Choroid plexus epithelial cell (primary cell): ENCODE measurements at places on chromosomes 5 and 9.
A peak's percentile ranks its signal among the peaks of the same experiment; 100 is the strongest.

DNA sequence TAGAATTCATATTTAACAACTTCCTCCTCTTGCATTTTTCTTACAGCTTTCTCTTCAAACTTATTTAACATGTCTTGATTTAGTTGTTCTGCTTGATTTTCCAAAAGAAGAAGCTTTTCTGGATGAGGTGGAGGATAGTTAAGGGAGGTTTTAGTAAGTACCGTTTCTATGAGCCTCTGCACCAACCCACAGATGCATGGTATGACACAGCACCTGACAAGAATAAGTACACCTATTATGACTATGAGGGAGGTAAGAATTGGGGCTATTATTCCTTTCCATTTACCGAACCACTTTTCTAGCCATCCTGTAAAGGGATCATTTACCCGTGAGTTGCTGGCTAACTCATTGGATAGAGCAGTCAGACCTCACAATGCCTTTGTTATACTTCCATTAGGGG is 2.5 kb upstream of the HMGCS1 start:
- DNase-seq: no peak

DNA sequence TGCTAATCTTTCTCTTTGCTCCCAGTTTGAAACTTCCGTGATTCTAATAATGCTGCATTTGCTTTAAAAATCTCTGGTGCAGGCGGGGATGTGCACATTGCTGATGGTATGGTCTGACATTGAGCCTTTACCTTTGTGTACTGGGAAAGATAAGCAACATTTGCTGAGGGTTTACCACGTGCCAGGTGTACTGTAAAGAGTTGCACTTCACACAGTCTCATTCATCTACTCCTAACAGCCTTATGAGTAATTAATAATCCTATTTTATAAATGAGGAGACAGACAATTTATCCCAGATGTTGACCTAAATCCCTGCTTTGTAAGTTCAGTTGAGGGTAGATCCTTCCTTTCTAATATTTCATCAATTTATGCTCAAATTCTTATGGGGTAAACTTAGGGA is 726 bp upstream of the ADGRV1 start:
- DNase-seq: no peak

- DNase-seq: peak; percentile 65
Measured at GRCh38 chr5:65722575-65723403, 784 bp downstream of the NLN start.

DNA sequence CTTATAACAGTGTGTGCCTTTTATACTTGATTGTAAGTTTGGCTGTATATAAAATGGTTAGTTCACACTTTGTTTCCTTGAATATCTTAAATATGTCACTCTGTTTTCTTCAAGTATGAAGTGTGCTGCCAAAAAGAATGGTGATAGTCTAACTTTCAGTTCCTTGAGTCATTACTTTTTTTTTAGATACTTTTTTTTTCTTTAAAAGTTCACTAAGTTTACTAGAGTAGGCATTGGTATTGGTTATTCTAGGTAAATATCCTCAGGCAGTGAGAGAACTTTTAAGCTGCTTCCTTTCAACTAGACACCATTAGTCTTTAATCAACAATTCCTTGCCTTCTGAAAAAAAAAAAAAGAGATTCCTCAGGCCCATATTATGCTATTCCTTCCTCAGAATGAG is 41.9 kb downstream of the SPEF2 start:
- DNase-seq: no peak

DNA sequence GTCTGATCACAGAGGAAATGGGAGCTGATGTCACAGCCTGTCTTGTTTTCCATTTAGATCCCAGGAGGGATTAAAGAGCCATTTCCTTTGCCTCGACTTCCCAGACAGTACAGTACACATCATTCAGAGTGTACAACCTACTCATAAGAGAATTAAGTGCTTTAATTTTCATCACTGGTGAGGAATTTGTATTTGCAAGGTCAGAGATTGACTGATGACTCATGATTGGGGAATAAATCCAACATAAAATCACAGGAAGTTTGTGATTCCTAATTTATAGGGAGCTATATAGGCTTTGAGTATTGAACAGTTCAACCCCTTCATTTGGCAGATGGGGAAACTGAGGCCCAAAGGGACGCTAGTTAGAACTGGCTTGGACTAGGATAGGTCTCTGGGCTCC is 4.1 kb upstream of the TOMM5 start:
- peak; percentile 29 for DNase-seq

DNA sequence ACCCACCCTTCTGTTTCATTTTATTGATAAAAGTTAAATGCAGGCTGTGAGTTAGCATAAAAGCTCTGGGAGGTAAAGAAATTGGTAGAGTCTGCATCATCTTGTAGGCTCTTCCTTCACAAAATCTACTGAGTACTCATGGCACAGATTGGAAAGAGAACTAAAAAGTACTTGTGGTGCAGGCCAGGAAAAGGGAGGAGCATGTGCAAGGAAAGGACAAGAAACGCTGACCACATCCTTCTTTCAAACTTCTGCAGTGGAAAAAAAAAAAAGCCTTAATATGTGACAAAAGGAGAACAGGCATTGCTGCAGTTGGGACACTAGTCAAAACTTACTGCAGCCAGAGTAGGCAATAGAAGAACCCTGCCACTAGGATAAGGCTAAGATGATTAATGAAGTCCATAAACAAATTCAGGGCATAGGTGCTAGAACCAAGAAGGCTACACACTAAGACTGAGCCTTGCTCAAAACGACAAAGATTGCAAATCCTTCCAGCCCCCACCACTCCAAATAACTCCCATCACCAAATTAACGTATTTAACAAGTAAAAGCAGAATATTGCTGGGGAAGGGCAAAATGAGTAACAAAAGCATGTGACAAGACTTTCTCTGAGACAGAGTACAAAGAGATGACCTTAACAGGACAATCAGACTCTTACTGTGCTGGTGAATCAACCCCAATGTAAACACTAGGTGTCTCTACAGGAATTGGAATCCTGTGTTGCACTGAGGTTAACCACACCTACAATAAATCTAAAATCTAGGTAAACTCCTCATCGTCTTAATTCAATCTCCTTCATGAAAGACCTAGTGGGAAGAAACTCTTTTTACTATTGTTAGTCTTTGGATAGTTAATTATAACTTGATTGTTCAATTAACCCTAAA is 1024.8 kb downstream of the TLE1 start:
- DNase-seq: peak; percentile 41

GRCh38 chr9:136095070-136096058 is at the start of gene NACC2:
Gene NACC2 (minus strand): TSS chr9:136095289. CDS start chr9:136050521, 44,768 bp downstream.
- peak; percentile 64 for DNase-seq

DNA sequence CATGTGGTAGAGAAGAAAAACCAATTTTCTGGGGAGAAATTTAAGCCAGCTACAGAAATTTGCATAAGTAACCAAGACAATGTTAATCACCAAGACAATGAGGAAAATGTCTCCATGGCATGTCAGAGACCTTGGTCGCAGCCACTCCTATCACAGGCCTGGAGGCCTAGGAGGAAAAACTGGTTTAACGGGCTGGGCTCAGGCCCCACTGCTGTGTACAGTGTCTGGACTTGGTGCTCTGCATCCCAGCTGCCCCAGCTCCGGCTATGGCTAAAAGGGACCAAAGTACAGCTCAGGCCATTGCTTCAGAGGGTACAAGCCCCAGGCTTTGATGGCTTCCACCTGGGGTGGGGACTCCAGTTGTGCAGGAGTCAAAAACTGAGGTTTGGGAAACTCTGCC is 1075.1 kb upstream of the CDH18 start:
- DNase-seq: no peak

- no peak for DNase-seq
Measured at GRCh38 chr9:134377976-134378375, 51.7 kb downstream of the RXRA start.

GRCh38 chr9:133055788-133056420 is 5.9 kb upstream of the CEL start:
- no peak for DNase-seq

DNA sequence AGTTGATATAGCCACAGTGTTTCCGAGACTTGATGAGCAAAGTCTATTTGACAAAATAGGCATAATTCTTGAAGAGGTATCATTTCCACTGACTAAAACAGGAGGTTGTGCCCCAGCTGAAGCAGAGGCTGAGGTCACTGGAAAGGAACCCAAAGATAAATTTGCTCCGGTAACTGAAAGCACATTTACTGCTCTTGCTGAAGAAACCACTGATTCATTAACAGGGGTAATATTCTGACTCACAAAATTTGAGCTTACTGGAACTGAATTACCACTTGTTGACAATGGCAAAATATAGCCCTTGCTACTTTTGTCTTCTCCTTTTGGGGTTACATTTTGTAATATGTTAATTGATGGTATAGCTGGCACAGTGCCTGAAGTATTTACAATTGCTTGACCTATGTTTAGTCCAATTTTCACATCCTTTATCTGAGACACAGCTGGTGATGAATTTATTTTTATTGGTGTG is 30.2 kb downstream of the MLANA start:
- DNase-seq: no peak

GRCh38 chr5:94102849-94103248 is 361.4 kb upstream of the POU5F2 start:
- no peak for DNase-seq

DNA sequence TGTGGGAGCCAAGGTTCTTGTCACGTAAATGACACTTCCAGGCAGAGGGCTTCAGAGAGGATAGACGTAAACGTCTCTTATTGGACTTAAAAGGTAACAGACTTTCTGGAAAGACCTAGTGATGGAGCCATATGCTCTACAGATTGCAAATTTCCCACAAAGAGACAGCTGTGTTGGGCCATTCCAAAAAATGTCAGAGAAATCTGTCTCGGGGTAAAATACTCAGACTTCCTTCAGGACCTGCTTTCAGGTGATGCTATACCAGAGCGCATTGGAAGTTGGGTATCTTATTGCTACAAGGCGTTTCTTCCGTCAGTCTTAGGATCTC is 29.2 kb downstream of the PROP1 start:
- no peak for DNase-seq

DNA sequence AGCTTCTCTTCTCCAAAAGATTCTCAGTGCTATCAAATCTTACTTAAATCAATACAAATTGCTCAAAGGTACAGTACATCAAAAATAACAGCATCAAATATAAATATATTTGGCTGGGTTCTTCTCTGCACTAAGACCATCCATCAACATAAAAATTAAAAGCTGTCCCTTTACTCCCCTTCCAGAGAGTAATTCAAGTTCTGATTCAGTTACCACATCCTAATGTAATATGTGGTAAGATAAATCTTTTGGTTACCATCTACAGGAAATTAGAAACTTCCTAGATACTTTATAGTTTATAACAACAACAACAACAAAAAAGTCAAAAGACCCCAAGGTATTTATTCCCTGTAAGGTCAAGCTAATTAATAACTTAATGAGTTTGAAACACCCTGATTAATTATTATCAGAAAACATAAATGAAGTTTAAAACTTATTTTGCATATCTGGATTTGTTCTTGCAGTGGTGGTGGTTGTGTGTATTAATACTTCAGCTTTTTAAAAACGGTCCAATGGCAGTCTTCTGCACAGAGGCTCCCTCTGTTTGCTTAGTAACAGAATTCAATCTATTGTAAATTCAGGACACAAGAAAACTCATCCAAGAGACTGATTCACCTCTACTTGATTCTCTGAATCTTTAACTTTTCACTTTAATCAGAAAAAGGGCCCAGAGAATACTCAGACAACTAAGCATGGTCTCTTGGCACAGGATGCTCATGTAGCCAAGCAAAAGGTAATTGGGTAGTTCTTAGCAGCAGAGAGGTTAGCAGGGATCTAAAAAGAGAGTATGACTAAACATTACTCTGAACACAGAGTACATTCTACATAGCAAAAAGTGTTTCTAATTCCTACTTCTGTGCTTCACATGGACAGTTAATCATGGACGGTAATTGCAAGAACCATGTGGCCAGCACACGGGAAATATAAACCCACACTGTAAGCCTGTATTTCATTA is 20.1 kb downstream of the DIAPH1 start:
- DNase-seq: peak; percentile 44
